ENCODE measurements at places on chromosomes 7 and 10. TPM values are rescaled to one million over a fixed set of nuclear protein-coding genes. Genes with fewer than 3 reads are reported as not detected.

GRCh38 chr10:52472406-52473146, 158.5 kb downstream of the DKK1 start:
- H3K4me1 ChIP-seq, result no peaks in the 10 kb centered on the region
- no peak overlapping the region for H3K27ac ChIP-seq
- no peak for DNase-seq
- no peak overlapping the region for H3K4me3 ChIP-seq
- H3K27me3 ChIP-seq, result no peaks in the 10 kb centered on the region

DNA sequence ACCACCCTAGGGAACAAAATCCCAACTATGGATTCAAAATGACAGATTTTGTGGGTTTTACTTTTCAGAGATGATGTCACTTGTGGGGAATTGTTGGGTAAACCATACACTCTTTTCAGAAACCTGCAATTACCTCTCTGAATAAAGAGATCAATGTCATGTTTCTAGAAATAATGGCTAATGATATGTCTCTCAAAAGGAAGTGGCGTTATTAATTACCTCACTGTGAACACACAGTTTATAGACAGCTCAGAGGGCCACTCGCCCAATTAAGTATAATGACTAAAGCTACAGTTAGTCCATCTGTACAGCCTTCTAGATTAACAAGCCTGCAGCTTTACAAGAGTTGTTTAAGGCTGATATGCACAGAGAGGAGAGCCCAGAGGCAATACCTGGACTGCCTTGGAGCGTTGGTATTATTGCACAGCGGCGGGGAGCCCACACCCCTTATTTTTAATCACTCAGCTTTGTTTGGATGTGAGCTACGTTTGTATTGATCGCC, 79.5 kb downstream of the RAB11FIP2 start:
- no peak overlapping the region for H3K4me3 ChIP-seq
- no peak for DNase-seq
- peaks cover 6% of the 10 kb centered on the region for H3K27me3 ChIP-seq

DNA sequence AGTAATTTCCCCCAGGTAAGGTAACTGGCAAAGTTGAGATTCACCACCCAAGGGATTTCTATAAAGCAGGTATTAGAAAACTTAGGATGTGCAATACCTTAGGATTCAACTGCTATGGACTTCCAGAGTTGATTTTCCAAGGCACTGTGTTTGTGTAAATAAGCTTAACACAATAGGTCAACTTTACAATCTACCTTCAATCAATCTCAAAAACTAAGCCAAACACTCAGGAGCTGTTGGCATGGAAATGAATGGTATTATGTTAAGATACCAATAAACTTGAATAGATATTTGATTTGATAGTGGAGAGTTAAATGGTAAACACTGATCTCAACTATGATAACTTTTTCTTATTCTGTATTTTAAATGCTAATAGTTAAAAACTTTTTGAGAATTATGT, 762 bp upstream of the SEMA3E start:
- H3K27me3 ChIP-seq, result peaks cover 2% of the 10 kb centered on the region
- DNase-seq, result no peak
- H3K4me3 ChIP-seq, result no peak overlapping the region

DNA sequence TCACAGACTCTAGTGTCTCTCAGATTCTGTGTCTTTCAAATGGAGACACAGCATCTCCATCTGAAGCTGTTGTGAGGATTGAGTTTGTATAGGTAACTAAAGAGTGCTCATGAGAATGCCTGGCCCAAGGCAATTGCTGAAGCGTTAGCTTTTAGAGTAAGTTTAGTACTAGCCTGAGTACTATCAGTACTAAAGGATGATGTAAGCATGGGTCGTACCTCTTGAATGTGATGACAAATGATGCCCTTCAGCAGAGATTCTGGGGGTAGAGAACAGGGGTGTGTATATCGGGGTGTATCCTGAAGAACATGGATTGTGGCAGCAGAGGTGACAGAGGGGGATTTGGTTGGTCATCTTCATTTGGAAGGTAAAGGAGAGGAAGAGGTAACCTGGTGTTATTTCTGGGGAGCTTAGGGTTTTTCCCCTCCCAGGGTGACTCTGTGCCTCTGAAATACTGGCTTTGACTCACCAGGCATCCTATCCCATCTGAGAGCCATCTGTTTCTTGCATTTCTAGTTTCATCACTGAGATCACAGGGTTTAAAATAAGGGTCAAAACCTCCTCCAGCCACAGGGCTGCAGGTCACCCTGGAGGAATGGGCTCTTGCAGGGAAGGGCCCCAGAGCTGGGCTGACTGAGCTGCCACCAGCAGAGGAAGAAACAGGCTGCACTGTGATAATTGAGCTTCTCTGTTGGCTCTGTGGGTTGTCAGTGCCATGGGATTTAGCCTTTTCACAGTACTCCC, 756.0 kb downstream of the KCNMA1 start:
- no peak overlapping the region for H3K4me3 ChIP-seq
- H3K4me1 ChIP-seq, result peaks cover 5% of the 10 kb centered on the region
- H3K36me3 ChIP-seq, result no peaks in the 10 kb centered on the region
- no peak overlapping the region for H3K27ac ChIP-seq
- no peaks in the 10 kb centered on the region for H3K27me3 ChIP-seq

Gene CNTNAP2
- total RNA-seq, result 0.08 TPM

- no peaks in the 10 kb centered on the region for H3K27me3 ChIP-seq
- H3K4me1 ChIP-seq, result no peaks in the 10 kb centered on the region
- H3K27ac ChIP-seq, result no peak overlapping the region
- H3K4me3 ChIP-seq, result no peak overlapping the region
- no peak for DNase-seq
Measured at GRCh38 chr10:75623310-75624093, 192.1 kb downstream of the LRMDA start.

GRCh38 chr7:155236386-155236785, 61.3 kb upstream of the INSIG1 start:
- H3K27ac ChIP-seq, result no peak overlapping the region
- H3K36me3 ChIP-seq, result no peaks in the 10 kb centered on the region
- H3K27me3 ChIP-seq, result no peaks in the 10 kb centered on the region
- DNase-seq, result no peak

DNA sequence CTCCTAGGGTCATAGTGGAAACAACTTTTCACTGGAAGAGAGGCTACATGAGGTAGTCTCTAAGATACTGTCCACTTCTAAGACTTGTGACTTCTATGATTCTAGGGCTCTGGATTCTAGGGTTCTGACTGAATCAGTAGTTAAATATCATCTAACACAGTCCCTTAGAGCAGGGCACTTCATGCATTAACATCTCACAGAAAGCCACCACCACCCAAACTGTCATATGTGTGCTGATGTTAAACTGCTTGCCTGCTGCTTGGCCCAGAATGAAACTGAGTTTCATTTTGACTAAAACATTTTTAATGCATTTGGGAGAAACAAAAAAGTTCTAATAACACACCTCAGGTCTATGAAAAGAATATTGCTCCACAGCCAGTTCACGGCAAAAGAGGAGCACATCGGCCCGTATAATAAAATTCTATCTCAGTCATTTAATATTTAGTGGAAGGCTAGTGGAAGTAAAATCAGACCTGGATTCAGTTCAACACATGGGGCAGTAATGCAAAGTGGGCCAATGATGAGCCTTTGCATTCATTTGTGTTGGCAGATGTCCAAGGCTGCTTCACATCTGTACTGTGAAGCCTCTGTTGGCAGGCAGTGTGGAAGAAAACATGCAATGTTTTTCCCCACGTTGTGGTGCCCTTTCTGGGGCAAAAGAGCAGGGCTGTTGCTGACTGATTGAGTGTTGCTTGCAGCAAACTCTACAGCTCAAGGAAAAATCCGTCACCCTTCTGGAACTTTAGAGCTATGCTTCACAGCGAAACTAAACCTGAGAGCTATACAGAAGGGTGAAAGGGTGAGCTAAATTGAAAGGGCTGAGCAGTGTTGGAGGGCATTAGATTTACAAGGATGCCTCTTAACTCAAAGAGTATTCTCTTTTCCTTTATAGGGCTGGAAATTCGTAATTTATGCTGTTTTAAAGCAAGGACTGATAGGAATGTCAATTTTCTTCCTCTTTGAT, 33.5 kb upstream of the AUTS2 start:
- H3K4me3 ChIP-seq, result no peak overlapping the region
- peak; percentile 40 for DNase-seq
- no peaks in the 10 kb centered on the region for H3K27me3 ChIP-seq
- H3K4me1 ChIP-seq, result peaks cover 11% of the 10 kb centered on the region
- H3K36me3 ChIP-seq, result no peaks in the 10 kb centered on the region
- no peak overlapping the region for H3K27ac ChIP-seq

GRCh38 chr7:106223156-106223555, 61.6 kb downstream of the NAMPT start:
- no peaks in the 10 kb centered on the region for H3K4me1 ChIP-seq
- no peak overlapping the region for H3K27ac ChIP-seq
- H3K4me3 ChIP-seq, result no peak overlapping the region

Gene GRID2IP
- total RNA-seq, result not detected

Gene UPK3B
- total RNA-seq, result 1.3 TPM

Gene GPR85
- total RNA-seq, result not detected

- DNase-seq, result no peak
- no peak overlapping the region for H3K4me3 ChIP-seq
- no peaks in the 10 kb centered on the region for H3K27me3 ChIP-seq
- H3K27ac ChIP-seq, result no peak overlapping the region
- H3K36me3 ChIP-seq, result no peaks in the 10 kb centered on the region
Measured at GRCh38 chr7:47179812-47180515, 401.9 kb downstream of the TNS3 start.

- no peak overlapping the region for H3K4me3 ChIP-seq
- H3K4me1 ChIP-seq, result no peaks in the 10 kb centered on the region
- no peaks in the 10 kb centered on the region for H3K36me3 ChIP-seq
Measured at GRCh38 chr7:151756076-151756731, 120.7 kb downstream of the PRKAG2 start.

Gene TRIM73
- total RNA-seq, result 3.6 TPM

- H3K36me3 ChIP-seq, result no peaks in the 10 kb centered on the region
- H3K27me3 ChIP-seq, result no peaks in the 10 kb centered on the region
- DNase-seq, result no peak
- H3K27ac ChIP-seq, result no peak overlapping the region
- no peak overlapping the region for H3K4me3 ChIP-seq
Measured at GRCh38 chr7:71900556-71900955, 511.6 kb downstream of the CALN1 start.

- no peak overlapping the region for H3K27ac ChIP-seq
- H3K4me1 ChIP-seq, result no peaks in the 10 kb centered on the region
- DNase-seq, result no peak
- H3K27me3 ChIP-seq, result peaks cover 1% of the 10 kb centered on the region
- H3K4me3 ChIP-seq, result no peak overlapping the region
- H3K36me3 ChIP-seq, result no peaks in the 10 kb centered on the region
Measured at GRCh38 chr10:60508831-60509230, 119.2 kb upstream of the ANK3 start.

- no peaks in the 10 kb centered on the region for H3K27me3 ChIP-seq
- no peak overlapping the region for H3K27ac ChIP-seq
- no peak overlapping the region for H3K4me3 ChIP-seq
- no peaks in the 10 kb centered on the region for H3K36me3 ChIP-seq
- no peak for DNase-seq
- H3K4me1 ChIP-seq, result no peaks in the 10 kb centered on the region
Measured at GRCh38 chr10:75827587-75828021, 396.2 kb downstream of the LRMDA start.

Gene NEURL1
- total RNA-seq, result 0.05 TPM

Gene IKZF1
- total RNA-seq, result 131 TPM

GRCh38 chr7:96414931-96415292, 93.0 kb upstream of the SLC25A13 start:
- no peak overlapping the region for H3K27ac ChIP-seq
- no peaks in the 10 kb centered on the region for H3K27me3 ChIP-seq
- no peak overlapping the region for H3K4me3 ChIP-seq
- peak; percentile 7 for DNase-seq

- no peak overlapping the region for H3K27ac ChIP-seq
- H3K4me3 ChIP-seq, result no peak overlapping the region
- H3K27me3 ChIP-seq, result no peaks in the 10 kb centered on the region
- H3K4me1 ChIP-seq, result no peaks in the 10 kb centered on the region
- no peaks in the 10 kb centered on the region for H3K36me3 ChIP-seq
Measured at GRCh38 chr7:147700702-147701101, 889.9 kb upstream of the C7orf33 start.

GRCh38 chr7:116258734-116259133, 48.4 kb downstream of the TES start:
- H3K27ac ChIP-seq, result no peak overlapping the region
- no peaks in the 10 kb centered on the region for H3K4me1 ChIP-seq
- no peak overlapping the region for H3K4me3 ChIP-seq
- DNase-seq, result peak; percentile 23

DNA sequence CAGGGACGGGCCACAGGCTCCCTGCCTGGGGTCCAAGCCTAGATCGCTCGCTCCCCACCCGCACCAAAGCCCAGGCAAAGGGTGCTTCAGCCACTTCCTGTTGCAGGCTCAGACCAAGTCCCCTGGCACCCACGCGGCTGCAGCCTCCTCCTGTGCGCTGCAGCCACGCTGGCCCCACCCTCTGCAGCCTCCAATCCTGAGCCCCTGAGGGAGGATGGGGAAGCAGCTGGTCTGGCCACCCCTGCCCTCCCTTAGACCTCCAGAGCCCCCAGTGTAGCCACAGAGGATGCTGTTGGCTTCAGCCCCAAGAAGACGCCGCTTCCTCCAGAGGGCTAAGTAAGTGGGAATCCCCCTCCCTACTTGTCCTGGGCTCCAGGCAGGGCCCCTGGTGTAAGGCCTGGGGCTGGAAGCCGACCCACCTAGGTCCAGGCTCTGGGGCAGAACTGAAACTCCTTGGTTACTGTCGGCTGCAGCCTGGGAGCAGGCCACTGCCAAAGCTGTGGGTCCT, 9.4 kb downstream of the LIMK1 start:
- DNase-seq, result peak; percentile 60
- H3K4me1 ChIP-seq, result peaks cover 26% of the 10 kb centered on the region
- peaks cover 12% of the 10 kb centered on the region for H3K36me3 ChIP-seq
- no peaks in the 10 kb centered on the region for H3K27me3 ChIP-seq

DNA sequence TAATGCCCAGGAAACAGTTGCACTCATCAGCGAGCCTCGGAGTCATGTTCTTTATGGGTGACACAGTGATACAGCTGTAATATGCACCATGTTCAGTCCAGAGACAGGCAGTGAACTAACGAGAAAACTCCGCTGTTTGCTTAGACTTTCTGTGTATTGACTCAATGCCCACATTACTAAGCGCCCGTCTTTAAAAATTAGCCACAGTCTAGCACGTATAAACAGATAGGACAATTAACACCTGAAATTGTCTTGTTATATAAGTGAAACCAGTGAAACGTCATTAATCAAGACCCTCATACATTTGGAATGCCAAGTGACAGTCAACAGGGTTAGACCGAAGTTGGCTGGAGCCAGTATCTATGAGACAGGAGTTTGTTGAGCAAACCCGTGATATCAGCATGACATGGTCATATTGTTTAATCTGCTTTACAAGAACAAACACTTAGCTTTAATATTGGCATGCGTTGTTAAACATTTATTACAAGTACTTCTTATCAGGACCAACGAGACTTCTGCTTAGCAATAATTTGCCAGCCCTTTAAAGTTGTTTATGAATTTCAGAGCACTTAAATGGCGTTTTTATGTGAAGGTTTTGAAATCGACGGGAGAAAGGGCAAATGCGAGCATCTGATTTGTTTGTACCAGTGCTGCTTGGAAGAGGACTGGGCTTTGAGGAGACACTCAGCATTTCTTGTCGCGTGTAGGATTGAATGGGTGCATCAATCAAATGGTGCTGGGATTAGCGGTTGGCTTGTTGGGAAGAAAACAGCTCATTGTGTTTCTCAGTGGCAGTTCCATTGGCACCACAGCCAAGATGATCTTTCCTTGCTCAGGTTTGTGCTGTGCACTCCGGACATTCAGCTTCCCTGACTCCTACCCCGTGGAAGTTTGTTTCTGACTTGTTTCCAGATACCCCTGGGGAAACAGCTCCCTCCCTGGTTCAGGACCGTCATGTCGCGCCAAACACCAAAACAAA, 56.3 kb downstream of the CAMK1D start:
- DNase-seq, result no peak
- H3K27ac ChIP-seq, result no peak overlapping the region
- H3K36me3 ChIP-seq, result peaks cover 3% of the 10 kb centered on the region
- no peaks in the 10 kb centered on the region for H3K27me3 ChIP-seq
- no peak overlapping the region for H3K4me3 ChIP-seq

Data from GM12878 (cell line).